ENCODE measurements at places on chromosomes 6 and 20.

GRCh38 chr20:62368392-62368975, 1.4 kb upstream of the LAMA5 start:
- DNase-seq, result no peak

GRCh38 chr20:59777814-59778575, 155.4 kb downstream of the SYCP2 start:
- DNase-seq, result no peak

- no peak for DNase-seq
Measured at GRCh38 chr6:161985876-161986423, 712.1 kb upstream of the AGPAT4 start.

- no peak for DNase-seq
Measured at GRCh38 chr20:8218861-8219260, 86.8 kb downstream of the PLCB1 start.

- DNase-seq, result no peak
Measured at GRCh38 chr6:18359237-18359885, 27.8 kb upstream of the RNF144B start.

DNA sequence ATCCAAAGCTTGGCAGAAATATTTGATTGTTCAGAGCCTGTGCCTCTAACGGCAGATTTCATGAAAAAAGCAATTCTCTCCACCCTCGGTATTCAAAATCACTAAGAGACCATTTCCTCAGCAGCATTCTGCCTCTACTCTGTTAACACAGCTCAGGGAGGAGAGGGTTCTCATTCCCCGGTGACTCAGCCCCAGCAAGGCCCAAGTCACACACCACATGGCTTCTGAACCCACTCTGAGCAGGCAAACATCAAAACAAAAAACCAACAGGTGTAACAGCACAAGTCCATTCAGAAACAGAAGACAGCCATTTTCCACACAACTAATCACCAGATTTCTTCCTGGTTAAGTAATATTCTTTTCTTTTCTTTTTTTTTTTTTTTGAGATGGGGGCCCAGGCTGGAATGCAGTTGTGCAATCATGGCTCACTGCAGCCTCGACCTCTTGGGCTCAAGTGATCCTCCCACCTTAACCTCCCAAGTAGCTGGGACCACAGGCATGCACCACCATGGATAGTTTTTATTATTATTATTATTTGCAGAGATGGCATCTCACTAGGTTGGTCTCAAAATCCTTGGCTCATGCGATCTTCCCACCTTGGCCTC, 55.4 kb downstream of the GFOD1 start:
- DNase-seq, result no peak

GRCh38 chr20:23147964-23148730, 62.0 kb upstream of the CD93 start:
- DNase-seq, result no peak

- peak; percentile 60 for DNase-seq
Measured at GRCh38 chr20:59751075-59751711, 146.9 kb downstream of the PHACTR3 start.

DNA sequence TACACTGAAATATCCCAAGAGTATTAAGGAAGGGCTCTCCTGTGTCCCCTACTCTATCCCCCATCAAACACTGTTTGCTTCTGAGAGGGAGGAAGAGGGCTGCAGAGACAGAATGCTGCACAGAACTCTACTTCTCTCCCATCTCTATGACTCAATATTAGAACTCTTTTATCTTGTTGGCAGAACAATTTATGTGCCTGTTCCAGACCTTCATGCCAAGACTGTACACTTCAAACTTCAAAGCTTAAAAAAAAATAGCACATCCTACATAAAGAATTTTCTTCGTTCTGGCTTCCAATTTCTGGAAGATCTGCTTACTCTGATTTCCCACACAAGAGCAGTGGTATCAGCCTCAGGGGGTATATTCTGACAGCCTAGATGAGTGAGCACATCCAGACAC, 19.6 kb upstream of the GPR63 start:
- no peak for DNase-seq

- no peak for DNase-seq
Measured at GRCh38 chr20:39216195-39216594, 254.1 kb downstream of the DHX35 start.

DNA sequence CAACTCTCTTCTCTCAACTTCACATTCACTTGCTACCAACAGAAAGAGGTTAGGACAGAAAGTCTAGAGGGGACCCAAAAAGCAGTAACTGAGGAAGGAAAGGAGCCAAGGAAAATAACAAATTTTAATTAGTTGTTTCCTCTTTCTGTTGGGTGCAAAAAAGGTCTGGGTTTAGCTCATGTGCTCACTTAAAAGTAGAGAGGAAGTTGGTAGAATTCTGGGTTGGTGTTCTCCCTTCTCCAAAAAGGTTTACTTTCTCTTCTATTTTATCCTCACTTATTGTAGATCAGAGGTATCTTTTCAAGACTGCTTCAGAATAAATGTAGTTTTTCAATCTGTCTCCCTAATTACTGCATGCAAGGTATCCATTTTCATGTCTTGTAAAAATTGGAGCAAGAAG, 42.8 kb downstream of the MAP3K7 start:
- DNase-seq, result no peak

DNA sequence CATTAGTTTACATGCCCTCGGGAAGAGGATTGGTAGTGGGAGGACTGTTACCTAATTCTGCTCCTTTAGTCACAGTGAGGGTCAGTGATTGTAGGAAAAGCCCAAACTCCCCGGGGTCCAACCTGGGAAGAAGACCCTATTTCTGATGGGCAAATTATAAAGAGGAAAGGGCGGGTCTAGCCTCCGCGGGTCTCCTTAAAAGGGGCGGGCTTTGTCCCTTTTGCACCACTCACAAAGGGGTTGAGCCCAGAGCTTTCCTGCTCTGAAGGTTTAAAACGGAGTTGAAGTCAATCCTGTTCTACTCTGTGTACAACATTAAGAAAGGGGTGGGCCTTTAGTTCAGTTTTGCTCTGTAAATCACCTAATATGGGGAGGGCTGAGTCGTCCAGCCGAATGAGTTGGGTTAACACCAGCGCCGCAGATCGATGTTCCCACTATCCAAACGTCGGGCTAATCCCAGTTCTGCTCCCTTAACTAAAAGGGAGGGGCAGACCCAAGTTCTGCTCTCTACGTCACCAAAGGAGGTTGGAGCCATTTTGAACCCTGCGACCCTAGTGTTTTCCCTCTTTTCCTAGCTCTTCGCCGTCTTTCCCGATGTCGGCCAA, 920 bp upstream of the RNF5 start:
- no peak for DNase-seq

GRCh38 chr6:6857528-6857927, 250.2 kb upstream of the RREB1 start:
- no peak for DNase-seq

GRCh38 chr6:16803294-16804200, 42.3 kb upstream of the ATXN1 start:
- peak; percentile 19 for DNase-seq

- no peak for DNase-seq
Measured at GRCh38 chr6:148151896-148152643, 190.6 kb upstream of the SASH1 start.

DNA sequence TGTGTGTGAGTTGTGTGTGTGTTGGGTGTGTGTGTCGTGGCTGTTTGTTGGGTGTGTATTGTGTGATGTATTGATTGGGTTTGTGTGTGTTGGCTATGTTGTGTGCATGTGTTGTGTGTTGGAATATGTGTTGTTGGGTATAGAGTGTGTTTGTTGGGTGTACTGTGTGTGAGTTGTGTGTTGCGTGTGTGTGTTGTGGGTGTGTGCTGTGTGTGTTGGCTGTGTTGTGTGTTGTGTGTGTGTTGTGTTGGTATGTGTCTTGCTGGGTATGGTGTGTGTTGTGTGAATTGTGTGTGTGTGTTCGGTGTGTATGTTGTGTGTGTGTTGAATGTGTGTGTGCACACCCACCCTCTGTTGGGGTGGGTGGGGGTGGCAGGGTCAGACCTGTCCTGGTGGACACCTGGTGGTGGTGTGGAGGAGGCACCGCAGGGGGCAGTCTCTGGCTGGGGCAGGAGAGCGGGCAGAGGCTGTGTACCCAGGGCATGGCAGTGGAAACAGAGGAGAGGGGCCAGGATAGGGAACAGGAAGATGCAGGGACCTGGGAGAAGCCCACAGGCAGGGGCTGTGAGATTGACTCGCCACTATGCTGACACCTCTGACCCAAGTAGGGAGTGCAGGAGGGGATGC, 25.5 kb upstream of the PXDC1 start:
- no peak for DNase-seq

Data from amygdala (tissue), 56 donors.